ENCODE measurements at places on chromosomes 2 and 18. TPM values are rescaled to one million over a fixed set of nuclear protein-coding genes. Genes with fewer than 3 reads are reported as not detected.

The TTC32 gene
- 17.9 TPM for total RNA-seq

The ACVR2A gene
- total RNA-seq, result 1.8 TPM

The REG3G gene
- total RNA-seq, result not detected

DNA sequence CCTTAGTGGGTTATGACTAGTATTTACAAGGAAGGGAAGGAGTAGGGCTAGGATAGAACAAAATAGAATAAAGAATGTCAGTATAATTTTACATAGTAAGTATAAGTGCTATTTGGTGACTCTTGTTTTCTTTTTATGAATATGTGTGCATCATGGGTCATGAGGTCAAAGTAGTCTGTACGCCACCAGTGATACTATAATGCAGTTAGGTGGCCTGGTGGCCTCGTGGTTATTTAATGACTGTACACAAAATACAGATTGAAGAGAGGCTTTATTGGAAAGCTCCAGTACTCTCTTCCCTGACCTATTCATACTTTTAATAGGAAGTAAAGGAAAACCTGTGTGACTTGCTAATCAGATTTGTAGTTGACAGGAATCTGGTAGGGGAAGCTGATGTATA, 27.3 kb downstream of the CAB39 start:
- H3K4me1 ChIP-seq, result peaks cover 31% of the 10 kb centered on the region
- no peak for DNase-seq
- H3K27ac ChIP-seq, result no peak overlapping the region
- peaks cover 6% of the 10 kb centered on the region for H3K36me3 ChIP-seq
- no peaks in the 10 kb centered on the region for H3K27me3 ChIP-seq
- no peak overlapping the region for H3K4me3 ChIP-seq

DNA sequence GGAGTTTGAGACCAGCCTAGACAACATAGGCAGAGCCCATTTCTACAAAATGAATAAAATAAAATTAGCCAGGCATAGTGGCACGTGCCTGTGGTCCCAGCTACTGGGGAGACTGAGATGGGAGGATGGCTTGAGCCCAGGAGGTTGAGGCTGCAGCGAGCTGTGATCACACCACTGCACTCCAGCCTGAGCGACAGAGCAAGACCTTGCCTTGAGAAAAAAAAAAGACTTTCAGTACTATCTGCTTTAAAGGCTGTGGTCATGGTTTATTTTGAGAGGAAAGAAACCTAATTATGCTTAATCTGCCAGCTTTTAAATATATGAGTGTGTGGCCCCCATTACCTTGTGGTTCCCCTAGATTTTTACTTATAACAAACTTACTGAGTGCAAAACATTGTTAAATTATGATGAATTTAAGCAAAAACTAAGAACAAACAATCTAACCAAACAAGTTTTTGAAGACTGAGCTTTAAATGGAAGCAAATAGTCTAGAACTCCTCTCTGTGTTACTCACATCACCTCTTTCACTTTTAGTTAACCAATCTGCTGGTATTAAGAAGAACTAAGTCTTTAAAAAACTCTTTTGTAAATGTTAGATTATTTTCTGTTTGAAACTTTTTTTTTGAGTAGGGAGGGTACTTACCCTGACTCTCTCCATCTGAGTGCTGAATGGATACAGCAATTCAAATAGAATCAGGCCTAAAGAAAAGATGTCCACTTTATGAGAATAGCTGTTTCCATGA, 65.4 kb downstream of the EIF2AK3 start:
- H3K4me3 ChIP-seq, result no peak overlapping the region
- peaks cover 6% of the 10 kb centered on the region for H3K36me3 ChIP-seq
- no peaks in the 10 kb centered on the region for H3K27me3 ChIP-seq
- H3K27ac ChIP-seq, result no peak overlapping the region
- no peak for DNase-seq
- H3K4me1 ChIP-seq, result peaks cover 9% of the 10 kb centered on the region

DNA sequence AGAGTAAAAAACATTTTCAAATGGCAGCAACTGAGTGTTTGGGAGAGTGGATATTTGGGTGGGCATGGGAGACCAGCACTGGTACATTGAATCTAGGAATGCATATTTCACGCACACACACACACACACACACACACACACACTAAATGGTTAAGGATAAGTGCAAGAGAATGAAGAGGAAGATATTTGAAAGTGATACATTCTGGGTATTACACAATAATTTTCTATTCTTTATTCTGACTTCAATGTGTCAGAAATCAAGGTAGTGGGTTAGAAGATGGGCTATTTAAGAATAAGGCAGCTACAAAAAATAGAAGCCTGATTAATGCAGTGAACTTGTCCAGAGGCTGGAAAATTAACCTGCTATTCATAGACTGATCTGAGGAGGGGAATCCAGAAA, 577.0 kb downstream of the TMEM182 start:
- no peaks in the 10 kb centered on the region for H3K4me1 ChIP-seq
- no peak overlapping the region for H3K27ac ChIP-seq
- no peak for DNase-seq
- no peak overlapping the region for H3K4me3 ChIP-seq

DNA sequence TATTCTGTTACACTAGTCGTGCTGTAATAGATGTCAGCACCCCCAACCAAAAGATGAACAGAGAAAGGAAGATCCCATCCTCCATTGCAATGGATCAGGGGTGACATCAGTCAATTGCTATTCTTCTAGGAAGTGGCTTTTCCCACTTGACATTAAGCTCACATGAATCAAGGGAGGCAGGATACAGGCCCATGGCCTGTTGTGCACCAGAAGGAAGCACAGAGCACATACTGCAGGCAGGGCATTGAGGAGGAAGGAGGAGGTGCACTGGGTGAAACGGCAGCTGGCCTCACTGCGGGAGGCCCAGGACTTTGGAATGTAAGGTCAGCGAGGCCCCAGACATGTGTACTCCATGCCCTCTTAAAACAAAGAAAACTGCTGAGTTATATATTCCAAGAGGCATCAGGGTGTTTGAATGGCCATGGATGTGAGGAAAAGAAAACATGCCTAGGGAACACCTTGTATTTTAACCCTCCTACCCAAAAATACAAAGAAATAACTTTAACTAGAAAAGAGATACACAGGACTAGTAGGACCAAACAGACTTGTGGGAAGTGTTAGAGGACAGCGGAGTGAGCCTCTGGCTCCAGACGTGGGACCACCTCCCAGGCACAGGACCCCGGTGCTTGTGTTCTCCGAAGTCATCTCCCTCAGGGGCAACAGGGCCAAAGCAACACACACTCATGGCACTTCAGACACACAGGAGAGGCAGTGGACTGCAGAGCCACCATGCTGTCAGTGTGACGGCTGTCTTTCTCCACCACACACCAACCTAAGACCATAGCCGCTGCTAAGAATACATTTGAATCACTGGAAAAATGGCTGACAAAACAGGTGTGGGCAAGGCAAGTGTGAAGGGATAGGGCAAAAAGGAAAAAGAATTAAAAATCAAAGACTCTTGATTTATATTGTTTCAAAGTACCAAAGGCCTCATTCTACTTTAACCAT, 51.4 kb upstream of the RIOK3 start:
- no peak for DNase-seq
- no peaks in the 10 kb centered on the region for H3K36me3 ChIP-seq
- H3K4me1 ChIP-seq, result no peaks in the 10 kb centered on the region
- H3K27me3 ChIP-seq, result no peaks in the 10 kb centered on the region
- no peak overlapping the region for H3K4me3 ChIP-seq

- no peak overlapping the region for H3K4me3 ChIP-seq
- no peak for DNase-seq
- no peaks in the 10 kb centered on the region for H3K27me3 ChIP-seq
- no peaks in the 10 kb centered on the region for H3K4me1 ChIP-seq
Observed at GRCh38 chr2:2748399-2749205, 417.5 kb upstream of the MYT1L start.

DNA sequence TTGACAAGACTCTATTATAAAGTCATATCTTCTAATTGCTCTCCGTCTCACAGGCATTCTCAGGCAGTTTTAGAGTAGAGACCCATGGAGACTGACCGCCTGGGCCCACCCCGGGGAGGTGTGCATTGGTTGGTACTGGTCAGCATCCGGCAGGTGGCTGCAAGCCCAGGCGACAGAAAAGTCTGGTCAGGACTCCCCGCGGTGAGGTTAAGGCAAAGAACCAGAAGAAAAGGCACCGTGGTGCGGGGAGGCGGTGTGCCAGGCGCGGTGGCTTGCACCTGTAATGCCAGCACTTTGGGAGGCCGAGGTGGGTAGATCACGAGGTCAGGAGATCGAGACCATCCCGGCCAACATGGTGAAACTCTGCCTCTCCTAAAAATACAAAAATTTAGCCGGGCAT, 32.5 kb downstream of the AMER3 start:
- H3K4me1 ChIP-seq, result no peaks in the 10 kb centered on the region
- no peaks in the 10 kb centered on the region for H3K27me3 ChIP-seq

- no peak overlapping the region for H3K4me3 ChIP-seq
- no peak overlapping the region for H3K27ac ChIP-seq
- no peak for DNase-seq
- peaks cover 6% of the 10 kb centered on the region for H3K4me1 ChIP-seq
Observed at GRCh38 chr2:16326711-16327300, 338.8 kb downstream of the CYRIA start.

GRCh38 chr2:143347271-143347695, 218.1 kb downstream of the ARHGAP15 start:
- no peak for DNase-seq
- no peak overlapping the region for H3K27ac ChIP-seq
- H3K27me3 ChIP-seq, result no peaks in the 10 kb centered on the region
- no peak overlapping the region for H3K4me3 ChIP-seq

- no peak overlapping the region for H3K27ac ChIP-seq
- no peaks in the 10 kb centered on the region for H3K4me1 ChIP-seq
- H3K27me3 ChIP-seq, result no peaks in the 10 kb centered on the region
- no peak for DNase-seq
- no peak overlapping the region for H3K4me3 ChIP-seq
Observed at GRCh38 chr2:221817052-221817451, 244.9 kb upstream of the EPHA4 start.

GRCh38 chr2:168559187-168559586, 103.1 kb downstream of the CERS6 start:
- H3K27ac ChIP-seq, result no peak overlapping the region
- no peaks in the 10 kb centered on the region for H3K4me1 ChIP-seq
- H3K27me3 ChIP-seq, result no peaks in the 10 kb centered on the region
- H3K36me3 ChIP-seq, result no peaks in the 10 kb centered on the region
- no peak overlapping the region for H3K4me3 ChIP-seq
- DNase-seq, result no peak

- no peak overlapping the region for H3K4me3 ChIP-seq
- H3K27me3 ChIP-seq, result no peaks in the 10 kb centered on the region
- peak; percentile 89 for DNase-seq
- H3K27ac ChIP-seq, result no peak overlapping the region
Observed at GRCh38 chr18:32552421-32553030, 81.8 kb upstream of the GAREM1 start.

GRCh38 chr2:62071126-62071598, 124.8 kb upstream of the B3GNT2 start:
- H3K4me1 ChIP-seq, result no peaks in the 10 kb centered on the region
- H3K27ac ChIP-seq, result no peak overlapping the region
- H3K36me3 ChIP-seq, result no peaks in the 10 kb centered on the region
- H3K27me3 ChIP-seq, result no peaks in the 10 kb centered on the region

GRCh38 chr2:121838551-121838950, 83.1 kb downstream of the TSN start:
- H3K27me3 ChIP-seq, result no peaks in the 10 kb centered on the region
- H3K4me1 ChIP-seq, result 0 out of 2 replicates have a peak, but pooled peaks cover 3% of the 10 kb centered on the region
- no peak for DNase-seq
- H3K36me3 ChIP-seq, result no peaks in the 10 kb centered on the region
- no peak overlapping the region for H3K27ac ChIP-seq

GRCh38 chr2:148914463-148914862, 39.4 kb downstream of the KIF5C start:
- DNase-seq, result no peak
- H3K36me3 ChIP-seq, result no peaks in the 10 kb centered on the region
- H3K4me1 ChIP-seq, result no peaks in the 10 kb centered on the region
- no peaks in the 10 kb centered on the region for H3K27me3 ChIP-seq
- H3K27ac ChIP-seq, result no peak overlapping the region

DNA sequence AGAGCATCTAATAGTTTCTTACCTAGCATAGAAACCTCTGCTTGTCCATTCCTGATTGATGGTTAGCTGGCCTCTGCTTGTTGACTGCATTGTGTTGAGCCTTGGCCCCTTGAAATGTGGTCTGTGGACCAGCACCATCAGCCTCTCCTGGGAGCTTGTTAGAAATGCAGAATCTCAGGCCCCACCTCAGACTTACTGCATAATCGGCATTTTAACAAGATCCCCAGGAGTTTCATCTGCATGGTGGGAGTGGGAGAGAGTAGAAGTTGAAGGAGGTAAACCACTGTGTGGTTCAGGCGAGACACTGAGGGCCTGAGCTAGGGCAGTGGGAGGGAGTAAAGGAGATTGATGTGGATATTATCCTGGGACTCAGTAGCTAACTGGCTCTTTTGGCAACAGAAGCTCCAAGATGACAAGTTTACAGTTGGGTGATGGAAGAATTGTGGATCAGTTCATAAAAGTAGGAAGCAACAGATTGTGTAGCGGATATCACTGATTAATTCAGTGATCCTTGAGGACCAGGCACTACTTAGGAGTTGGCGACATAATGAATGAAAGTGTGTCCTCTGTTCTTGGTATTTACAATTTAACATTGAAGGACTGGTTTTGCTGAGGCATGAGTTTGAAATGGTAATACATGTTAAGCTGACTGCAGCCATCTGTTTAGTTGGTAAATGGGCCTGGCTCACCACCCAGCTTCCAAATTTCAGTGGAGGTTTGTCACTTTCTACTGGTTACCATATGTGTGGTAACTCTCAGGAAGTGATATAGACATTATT, 20.9 kb downstream of the PHLPP1 start:
- no peaks in the 10 kb centered on the region for H3K27me3 ChIP-seq
- no peak overlapping the region for H3K27ac ChIP-seq
- no peak overlapping the region for H3K4me3 ChIP-seq
- no peaks in the 10 kb centered on the region for H3K4me1 ChIP-seq
- DNase-seq, result no peak

- H3K27me3 ChIP-seq, result 0 out of 2 replicates have a peak, but pooled peaks cover 5% of the 10 kb centered on the region
- H3K27ac ChIP-seq, result no peak within 1 kb of the TSS
- no peaks in the 10 kb centered on the region for H3K36me3 ChIP-seq
- peaks cover 22% of the 10 kb centered on the region for H3K4me1 ChIP-seq
Observed at GRCh38 chr2:201182650-201183364, at the start of gene CASP10. CASP10 (plus strand) TSS chr2:201183141; CDS start chr2:201185778, 2,637 bp downstream.

GRCh38 chr2:20514596-20515269, 67.9 kb downstream of the RHOB start:
- H3K27me3 ChIP-seq, result no peaks in the 10 kb centered on the region
- no peaks in the 10 kb centered on the region for H3K36me3 ChIP-seq
- no peak for DNase-seq
- no peak overlapping the region for H3K4me3 ChIP-seq
- H3K27ac ChIP-seq, result no peak overlapping the region

DNA sequence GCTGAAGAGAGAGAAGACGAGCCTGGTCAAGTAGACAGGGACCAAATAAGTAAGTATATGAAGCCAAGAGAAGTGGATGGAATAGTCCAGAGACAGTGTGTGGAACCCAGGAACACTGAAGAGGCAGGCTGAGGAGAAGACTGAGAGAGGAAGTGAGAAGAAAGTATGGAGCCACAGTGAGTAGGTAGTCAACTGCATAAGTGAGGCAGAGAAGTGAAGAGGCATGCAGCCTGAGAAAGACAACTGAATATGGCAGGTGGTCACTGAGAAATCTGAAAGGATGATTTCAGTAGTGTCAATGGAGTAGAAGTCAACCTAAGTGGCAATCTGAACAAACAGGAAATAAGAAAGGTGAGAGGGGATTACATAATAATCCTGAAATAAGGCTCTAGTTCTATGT, 55.4 kb downstream of the CWC22 start:
- no peak for DNase-seq
- H3K4me1 ChIP-seq, result peaks cover 14% of the 10 kb centered on the region
- H3K27ac ChIP-seq, result no peak overlapping the region
- H3K36me3 ChIP-seq, result peaks cover 75% of the 10 kb centered on the region
- no peak overlapping the region for H3K4me3 ChIP-seq
